NCI-H146 (cell line): ENCODE measurements at places on chromosomes 13 and 19.
A peak's percentile ranks its signal among the peaks of the same experiment; 100 is the strongest.

- no peak for DNase-seq
Measured at GRCh38 chr19:41621226-41621625, 5.6 kb downstream of the CEACAM4 start.

- no peak for DNase-seq
Measured at GRCh38 chr19:53993448-53993847, 2.0 kb downstream of the CACNG6 start.

DNA sequence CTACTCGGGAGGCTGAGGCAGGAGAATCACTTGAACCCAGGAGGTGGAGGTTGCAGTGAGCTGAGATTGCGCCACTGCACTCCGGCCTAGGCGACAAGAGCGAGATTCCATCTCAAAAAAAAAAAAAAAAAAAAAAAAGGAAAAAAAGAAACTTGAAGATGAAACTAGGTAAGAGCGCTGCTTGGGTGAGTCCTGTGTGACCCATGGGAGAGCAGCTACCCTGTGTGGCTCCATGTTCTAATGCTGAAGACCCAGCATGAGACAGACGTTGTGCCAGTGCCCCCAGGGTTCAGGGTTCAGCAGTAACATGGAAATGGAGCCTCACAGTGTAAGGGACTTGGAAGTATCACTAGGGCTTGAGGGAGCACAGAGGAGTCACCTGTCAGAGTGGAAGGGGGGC, 5.9 kb downstream of the ZNF784 start:
- DNase-seq, result no peak

DNA sequence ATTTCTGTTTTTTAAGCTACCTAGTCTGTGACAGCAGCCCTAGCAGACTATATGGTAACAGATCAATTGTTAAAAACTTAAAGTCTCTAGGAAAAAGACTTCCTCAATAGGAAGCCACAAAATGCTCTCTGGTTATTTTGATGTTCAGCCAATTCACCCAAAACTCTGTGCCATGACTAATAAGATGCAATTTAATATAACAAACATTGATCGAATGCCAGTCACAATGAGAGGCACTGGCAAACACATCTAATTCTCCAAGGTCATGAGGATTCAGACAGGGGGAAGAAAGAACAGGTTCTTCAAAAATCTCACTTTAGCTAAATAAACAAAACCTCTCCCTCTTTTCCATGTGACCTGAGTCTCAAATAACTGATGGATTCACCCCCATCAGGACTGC, 107.5 kb downstream of the SUCLA2 start:
- DNase-seq, result no peak

DNA sequence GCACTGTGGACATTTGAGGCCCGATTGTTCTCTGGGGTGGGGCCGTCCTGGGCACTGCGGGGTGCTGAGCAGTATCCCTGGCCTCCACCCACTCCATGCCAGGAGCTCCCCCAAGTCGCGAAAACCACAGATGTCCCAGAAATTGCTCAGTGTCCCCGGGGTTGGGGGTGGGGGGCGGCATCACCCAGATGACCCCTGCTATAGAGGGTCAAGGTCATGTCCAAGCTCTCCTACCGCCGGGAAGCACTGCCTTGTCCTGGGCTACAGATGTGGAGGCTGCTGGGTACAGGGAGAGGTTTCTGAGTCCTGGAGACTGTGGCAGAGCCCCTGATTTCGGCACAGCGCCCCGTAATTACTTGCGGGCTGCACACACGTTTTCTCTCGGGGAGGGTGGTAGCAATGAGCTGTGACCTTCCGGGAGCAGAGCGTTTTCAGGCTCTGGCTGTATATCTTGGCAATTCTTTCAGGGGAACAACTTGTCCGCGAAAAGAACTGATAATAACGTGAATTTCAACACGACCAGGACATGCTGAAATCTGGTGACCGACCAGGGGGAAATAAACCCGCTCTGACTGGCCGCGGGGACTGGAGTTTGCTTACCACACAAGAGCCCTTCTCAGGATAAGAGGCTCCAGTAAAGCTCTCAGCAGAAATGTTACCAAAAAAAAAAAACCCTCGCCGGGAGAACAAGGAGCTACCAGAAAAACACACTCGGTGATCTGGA, 68.1 kb downstream of the GNG7 start:
- no peak for DNase-seq

- no peak for DNase-seq
Measured at GRCh38 chr19:48274938-48275337, 5.1 kb downstream of the ZNF114 start.

DNA sequence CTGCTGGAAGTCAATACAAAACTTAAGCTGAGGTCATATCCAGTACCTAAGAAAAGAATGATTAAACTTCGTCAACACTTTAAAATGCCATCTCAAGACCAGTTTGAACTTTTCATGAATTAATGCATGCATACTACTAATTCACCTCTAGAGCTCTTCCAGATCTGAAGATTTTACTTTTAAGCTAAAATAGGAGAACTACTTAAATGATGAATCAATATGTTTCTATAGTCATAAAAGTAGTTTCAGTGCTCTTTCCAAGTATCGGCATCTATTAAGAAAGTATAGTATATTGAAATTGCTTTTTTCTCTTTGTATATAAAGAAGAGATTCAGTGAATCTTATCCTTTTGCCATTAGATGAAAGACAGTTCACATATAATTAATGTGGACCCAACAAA, 1123.9 kb downstream of the PCDH9 start:
- DNase-seq, result no peak

DNA sequence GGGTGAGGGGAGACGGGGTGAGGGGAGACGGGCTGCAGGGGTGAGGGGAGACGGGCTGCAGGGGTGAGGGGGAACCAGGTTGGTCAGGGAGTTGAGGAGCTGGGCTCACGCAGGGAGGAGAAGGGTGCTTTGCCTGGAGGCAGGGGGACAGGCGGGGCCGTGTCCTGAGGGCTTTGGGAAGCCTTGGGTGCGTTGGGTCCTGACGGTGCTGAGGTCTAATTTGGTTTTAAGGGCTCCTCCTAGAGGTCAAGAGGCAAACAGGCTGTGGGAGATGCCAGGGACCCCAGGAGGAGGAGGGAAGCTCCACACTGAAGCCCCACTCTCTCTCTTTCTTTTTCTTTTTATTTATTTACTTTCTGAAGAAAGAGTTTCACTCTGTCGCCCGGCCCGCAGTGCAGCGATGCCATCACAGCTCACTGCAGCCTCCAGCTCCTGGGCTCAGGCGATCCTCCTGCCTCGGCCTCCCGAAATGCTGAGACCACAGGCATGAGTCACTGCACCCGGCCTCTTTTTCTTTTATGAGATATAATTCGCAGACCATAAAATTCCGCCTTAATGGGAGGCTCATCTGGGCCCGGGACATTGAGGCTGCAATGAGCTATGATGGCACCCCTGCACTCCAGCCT, 9.3 kb upstream of the MISP start:
- no peak for DNase-seq

DNA sequence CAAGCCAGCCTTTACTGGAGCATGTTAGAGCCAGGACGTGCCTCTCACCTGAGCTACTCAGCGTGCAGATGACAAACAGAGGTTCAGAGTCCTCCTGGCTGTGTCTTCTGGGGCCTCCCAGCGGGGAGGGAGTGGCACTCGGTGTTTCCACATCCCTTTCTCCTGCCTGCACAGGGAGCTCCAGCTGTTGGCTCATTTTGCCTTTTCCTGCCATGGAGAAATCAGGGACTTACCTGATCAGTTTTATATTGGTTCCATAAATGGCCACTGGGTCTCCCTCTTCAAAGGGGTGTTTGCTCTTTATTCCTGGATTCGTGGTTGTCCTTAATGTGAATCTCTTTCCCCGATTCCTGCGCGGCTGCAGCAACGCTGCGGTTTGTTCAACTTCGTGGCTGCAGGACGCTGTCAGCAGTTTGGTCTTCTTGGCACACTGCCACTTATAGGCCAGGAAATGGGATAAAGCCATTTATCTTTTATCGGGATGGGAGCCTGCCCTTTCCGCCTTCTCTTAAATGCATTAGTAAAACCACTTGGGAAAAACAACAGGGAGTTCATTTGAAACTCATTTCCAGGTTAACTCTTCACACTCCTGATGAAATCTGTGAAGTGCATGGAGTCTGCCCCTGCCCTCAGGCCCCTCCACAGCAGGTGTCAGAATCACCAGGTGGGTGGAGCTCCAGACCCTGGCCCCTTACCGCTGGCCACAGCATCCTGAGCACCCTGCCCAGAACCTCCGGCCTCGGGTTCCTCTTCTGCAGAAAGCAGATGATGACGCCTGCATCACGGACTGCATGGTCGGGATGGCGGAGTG, 39.8 kb upstream of the MCF2L start:
- DNase-seq, result peak; percentile 83

DNA sequence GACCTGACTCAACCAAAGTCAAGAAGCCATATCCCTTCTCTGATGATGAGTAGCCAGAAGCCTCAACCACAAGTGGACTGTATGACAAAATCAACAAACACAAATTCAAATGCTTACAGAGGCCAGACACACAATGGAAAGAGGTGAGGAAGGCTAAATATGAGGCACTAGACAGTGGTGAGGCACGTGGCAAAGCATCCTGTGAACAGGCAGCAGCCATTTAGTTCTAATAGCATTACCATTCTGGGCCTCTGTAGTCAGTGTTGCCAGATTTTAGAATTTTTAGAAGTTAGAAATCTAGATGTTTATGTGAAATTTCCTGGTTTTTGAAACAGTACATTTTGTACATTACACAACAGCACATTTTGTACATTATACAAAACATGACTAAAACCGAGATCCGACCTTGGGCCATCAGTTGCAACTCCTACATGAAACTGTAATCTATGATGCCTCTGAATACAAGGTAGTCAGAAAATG, 403.3 kb downstream of the COG6 start:
- no peak for DNase-seq

DNA sequence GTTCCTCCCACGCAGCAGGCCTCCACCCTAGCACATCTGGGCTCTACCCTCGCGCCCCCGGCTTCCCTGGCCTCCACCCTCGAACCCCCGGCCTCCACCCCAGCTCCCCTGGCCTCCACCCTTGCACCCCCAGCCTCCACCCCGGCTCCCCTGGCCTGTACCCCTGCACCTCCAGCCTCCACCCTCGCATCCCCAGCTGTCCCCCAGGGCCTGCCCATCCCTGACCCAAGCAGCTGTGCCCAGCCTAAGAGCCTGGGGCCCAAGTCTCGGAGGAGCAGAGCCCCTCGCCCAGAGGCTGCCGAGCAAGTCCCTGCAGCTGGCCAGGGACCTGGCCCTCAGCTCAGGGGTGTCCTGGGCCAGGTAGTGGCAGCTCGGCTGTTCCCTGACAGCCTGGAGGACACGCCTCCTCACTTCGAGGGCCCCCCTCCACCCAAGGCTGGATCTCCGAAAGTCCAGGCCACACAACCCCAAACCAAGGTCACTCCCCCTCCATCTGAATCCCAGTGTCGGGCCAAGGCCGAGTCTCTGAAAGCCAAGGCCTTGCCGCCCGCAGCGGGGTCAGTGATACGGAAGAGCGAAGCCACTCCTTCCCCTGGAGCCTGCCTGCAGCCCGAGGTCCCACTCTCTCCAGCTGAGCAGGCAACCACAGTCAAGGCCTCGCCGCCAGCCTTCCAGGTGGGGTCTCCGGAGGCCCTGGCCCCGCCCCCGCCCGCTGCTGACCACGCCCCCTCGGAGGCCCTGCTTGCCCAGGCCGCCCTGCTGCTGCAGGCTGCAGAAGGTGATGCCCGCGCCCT, 7.9 kb upstream of the ARHGAP33 start:
- DNase-seq, result no peak

DNA sequence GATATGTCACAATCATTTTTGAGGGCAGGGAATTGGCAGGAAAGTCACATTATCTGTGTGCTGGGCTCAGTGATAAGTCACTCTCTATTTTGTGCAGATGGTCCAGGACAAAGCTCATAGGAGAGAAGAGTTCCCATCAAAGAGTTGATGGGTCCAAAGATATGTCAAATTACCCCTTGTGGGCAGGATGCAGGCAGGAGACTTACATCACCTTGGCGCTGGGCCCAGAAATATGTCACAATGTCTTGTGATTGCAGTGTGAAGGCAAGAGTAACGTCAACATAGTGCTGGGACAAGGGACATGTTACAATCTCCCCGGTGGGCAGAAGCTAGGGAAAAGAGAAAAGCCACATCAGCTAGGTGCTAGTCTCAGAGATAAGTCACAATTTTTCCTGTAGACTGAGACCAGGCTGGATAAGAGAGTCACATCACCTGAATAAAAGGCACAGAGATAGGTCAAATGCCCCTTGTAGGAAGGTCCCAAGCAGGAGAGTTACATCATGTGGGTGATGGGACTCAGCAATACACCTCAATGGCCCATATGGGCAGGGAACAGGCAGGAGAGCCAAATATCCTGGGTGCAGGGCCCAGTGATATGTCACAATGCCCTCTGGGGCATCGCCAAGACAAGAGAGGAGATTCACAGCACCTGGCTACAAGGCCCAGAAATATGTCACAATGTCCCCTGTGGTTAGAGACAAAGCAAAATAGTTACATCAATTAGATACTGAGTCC, 47.9 kb downstream of the ZNF99 start:
- DNase-seq, result no peak

- no peak for DNase-seq
Measured at GRCh38 chr19:8259922-8260247, 48.3 kb downstream of the CD320 start.

- no peak for DNase-seq
Measured at GRCh38 chr13:111119966-111120365, 4.9 kb downstream of the ARHGEF7 start.

- DNase-seq, result no peak
Measured at GRCh38 chr19:29593869-29594268, 12.2 kb upstream of the POP4 start.

- no peak for DNase-seq
Measured at GRCh38 chr19:2731181-2731995, 8.4 kb downstream of the SLC39A3 start.

DNA sequence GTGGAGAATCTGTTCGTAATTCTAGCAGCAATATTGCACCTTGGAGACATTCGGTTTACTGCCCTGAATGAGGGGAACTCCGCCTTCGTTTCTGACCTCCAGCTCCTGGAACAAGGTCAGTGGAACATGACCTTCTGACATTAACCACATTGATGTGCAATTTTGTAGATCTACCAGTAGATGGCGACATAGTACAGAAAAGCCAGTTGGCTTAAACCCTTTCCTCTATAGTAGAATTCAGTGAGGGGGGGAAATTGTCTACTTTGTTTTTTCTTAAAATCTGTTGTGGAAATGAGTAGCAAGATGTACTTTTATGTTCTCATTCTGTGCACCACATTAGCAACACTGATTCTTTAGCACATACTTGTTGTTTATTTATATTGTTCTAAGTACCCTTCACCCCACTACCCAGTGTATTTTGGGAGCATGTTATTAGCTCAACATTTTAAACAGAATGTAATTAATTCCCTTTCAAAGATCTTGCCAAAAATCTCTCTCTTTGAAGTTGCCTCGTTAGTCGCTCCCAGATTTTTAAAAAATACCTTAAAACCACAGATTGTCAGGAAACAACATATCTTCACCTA, 332.2 kb downstream of the MYO16 start:
- peak; percentile 45 for DNase-seq

GRCh38 chr19:18046059-18046718, 38.2 kb downstream of the ARRDC2 start:
- no peak for DNase-seq

DNA sequence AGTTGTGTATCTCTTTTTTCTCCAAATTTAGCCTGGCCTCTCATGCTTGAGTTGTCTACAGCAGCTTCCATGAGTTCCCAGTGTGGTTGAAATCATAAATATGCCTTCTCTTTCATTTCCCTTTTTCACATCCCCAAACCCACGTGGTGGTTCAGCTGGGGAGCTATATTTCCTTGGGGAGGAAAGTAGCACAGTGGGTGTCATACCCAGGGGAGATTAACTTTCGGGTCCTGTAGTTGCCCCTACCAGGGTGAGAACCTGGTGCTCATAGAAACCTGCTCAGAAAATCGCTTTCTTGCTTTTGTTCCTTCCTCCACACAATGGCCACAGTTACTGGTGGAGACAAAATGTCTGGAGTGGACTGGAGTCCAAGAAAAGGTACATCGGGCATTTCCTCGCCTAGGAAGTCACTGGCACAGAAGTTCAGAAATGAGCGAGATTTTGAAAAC, 7.0 kb upstream of the LILRA4 start:
- DNase-seq, result no peak
